Stimulated activated CD4-positive, alpha-beta T cell treated with anti-CD3 and anti-CD28 coated beads, Interleukin-1b, Interleukin-23, amount 100 ng/mL, for 1 hour (primary cell): ENCODE measurements at places on chromosomes 1 and 21.

- DNase-seq = peak; percentile 87
Measured at GRCh38 chr1:111619635-111620440, at the start of gene RAP1A. TSS of gene RAP1A (plus strand) at chr1:111619789. CDS start at chr1:111691361, 71,572 bp downstream.

DNA sequence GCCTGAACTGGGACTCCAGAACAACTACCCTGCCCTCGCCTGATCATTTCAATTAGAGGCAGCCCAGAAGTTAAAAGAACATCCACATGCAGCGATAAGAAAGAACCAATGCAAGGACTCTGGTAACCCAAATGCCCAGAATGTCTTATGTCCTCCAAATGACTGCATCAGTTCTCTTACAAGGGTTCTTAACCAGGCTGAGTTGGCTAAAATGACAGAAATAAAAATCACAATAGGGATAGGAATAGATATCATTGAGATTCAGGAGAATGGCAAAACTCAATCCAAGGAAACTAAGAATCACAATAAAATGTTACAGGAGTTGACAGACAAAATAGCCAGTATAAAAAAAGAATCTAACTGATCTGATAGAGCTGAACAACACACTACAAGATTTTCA is 80.1 kb upstream of the PTGFR start:
- DNase-seq = no peak

DNA sequence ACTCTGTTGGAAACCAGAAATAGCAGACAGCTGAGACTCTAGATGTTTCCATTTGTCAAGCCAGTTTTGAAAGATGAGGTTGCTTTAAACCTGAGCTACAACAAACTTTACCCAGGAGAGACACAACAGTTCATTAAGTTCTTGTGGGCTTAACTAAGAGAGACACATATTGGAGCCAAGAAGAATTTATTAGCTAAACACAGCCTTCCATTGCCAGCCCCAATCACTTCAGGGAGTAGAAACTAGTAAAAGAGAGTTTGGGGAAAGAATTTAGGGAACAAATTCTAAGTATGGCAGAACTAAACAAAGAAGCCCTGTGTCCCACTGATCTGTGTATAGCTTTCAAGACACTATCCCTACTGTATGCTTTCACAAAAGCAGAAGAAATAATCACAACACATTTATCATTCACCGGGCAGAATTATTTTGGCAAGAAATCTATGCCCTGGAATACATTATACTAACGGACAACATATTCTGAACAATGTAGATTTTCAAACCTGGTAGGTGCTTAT is 87.3 kb upstream of the KAZN start:
- DNase-seq = no peak

DNA sequence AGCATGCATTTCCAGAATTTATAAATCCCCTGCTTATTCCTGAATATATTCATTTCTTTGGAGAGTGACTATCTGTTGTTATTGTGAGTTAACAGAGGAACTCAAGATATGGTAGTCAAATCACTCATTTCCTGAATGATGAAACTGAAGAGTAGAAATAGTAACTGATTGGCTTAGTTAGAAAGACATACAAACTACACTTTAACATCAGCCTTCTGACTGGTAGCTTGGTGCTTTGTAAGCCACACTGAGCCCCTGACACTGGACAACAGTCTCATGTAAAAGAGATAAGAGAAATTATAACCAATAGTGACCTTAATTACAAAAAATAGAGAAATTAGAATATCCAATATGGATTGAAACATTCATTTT is 4.8 kb downstream of the GBP7 start:
- no peak for DNase-seq

DNA sequence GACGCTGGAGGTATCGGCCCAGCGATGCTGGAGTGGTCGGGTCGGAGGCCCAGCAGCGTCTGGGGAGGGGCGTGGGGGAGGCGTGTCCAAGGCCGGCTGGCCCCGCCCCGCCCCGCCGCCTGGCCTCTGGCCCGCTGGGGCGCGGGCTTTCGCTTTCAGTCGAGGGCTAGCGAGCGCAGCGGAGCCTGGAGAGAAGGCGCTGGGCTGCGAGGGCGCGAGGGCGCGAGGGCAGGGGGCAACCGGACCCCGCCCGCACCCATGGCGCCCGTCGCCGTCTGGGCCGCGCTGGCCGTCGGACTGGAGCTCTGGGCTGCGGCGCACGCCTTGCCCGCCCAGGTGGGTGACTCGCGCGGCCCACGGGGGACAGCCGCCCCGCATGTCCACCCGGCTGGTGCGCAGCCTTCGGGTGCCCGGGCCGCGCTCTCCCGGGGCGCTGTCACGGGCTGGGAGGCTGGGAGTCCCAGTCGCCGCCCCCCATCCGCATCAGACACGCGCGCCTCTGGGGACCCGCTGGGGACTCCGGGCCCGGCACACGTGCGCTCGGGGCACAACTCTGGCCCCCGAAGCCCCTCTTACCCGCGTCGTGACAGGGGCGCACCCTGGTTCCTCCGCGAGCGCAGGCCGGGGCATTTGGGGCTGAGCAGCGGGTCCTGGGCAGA is at the start of gene TNFRSF1B:
Gene TNFRSF1B (plus strand): TSS at position 158 of the 659 bp plus-strand sequence. CDS start 101 bp downstream, at position 259.
- peak; percentile 61 for DNase-seq

GRCh38 chr1:227815468-227816409 is at the start of gene PRSS38:
TSS of gene PRSS38 (plus strand) at chr1:227815675. CDS start at chr1:227815717, 42 bp downstream.
- no peak for DNase-seq

DNA sequence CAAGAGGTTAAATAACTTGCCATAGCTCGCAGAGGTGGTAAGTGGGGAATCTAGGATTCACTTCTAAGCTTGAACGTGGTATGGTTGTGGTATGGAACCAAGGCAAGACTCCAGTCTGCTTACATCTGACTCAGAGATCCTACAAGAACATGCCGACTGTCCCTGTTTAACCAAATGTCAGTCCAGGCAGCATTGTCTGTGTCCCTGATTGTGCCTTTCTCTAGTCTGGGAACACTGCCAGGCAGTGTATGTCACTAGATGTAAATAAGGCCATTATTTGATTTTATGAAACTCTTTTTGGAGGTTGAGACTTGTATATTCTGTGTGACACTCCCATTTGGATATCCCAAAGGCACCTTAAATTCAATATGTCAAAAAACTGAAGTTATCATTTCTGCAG is 96.0 kb downstream of the NOS1AP start:
- DNase-seq = no peak

DNA sequence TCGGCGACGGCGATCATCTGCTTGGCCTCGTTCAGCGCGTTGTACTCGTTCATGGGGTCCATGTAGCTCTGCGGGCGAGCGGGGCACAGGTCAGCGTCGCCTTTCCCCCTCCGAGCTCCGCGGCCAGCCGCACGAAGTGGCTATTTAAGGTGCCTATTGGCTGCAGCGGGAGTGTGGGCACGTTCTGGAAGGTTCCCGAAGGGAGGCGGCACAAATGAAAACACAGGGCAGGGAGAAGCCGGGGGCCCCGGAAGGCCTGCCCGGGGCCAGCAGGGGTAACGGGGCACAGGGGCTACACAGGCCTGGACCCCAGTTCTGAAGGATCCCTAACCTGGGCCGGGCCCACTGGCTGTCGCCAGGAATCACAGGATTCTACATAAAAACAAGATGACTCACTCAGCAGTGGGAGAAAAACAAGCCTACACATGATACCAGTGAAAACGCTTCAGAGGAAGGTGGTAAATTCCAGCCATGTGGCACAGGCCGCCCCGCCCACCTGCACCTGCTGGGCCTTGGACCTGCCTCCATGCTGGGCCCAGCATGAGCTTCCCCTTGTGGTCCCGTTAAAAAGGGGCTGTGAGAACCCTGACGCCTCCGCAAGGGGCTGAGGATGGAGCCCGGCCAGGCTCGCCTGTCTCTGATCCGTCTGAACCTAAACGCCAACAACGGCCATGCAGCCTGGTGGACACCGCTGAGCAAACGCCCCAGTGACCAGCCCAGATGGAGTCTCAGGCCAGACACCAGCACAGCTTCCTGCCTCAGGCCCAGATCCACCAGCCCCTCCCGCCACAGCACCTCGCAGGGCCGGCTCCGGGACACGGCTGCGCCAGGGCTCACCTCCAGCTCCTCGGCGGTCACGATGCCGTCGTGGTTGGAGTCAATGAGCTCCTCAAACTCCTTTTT is 3.9 kb upstream of the TNFRSF4 start:
- no peak for DNase-seq

GRCh38 chr21:26887251-26887650 is 42.0 kb upstream of the ADAMTS1 start:
- DNase-seq = no peak

DNA sequence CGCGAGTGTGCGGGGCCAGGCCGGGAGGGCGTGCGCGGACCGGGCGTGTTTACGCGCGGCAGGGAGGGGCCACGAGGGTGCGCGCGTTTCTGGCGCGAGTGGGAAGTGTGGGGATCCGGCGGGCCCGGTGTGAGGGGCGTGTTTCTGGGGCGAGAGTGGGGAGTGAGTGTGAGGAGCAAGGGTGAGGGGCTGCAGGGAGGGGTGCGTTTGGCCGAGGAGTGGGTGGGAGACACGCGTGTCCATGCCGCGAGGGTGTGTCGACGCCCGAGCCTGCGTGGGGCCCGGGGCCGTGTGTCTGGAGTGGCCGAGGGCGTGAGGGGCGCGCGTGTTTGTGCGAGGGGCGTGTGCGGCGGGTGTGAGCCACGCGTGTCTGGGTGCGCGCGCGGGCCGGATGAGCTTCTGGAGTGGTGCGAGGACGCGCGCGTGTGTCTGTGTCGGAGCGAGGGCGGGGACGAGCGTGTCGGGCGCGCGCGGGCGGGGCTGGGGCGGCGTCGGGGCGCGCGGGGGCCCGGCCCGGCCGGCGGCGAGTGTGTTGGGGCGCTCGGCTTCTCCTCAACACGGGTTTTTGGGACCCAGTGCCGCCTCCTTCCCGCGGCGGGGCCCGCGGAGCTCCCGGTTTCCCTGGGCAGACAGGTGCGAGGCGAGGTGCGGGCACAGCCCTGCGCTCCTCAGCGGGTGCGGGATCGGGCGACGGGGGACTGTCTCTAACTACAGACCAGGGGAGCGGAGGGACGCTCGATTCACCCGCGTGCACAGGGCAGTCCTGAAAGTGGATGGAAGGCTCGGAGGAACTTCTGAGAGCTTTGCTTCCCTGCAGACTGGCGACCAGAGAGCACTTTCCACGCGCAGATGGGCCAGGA is 65.8 kb upstream of the VAMP3 start:
- no peak for DNase-seq

DNA sequence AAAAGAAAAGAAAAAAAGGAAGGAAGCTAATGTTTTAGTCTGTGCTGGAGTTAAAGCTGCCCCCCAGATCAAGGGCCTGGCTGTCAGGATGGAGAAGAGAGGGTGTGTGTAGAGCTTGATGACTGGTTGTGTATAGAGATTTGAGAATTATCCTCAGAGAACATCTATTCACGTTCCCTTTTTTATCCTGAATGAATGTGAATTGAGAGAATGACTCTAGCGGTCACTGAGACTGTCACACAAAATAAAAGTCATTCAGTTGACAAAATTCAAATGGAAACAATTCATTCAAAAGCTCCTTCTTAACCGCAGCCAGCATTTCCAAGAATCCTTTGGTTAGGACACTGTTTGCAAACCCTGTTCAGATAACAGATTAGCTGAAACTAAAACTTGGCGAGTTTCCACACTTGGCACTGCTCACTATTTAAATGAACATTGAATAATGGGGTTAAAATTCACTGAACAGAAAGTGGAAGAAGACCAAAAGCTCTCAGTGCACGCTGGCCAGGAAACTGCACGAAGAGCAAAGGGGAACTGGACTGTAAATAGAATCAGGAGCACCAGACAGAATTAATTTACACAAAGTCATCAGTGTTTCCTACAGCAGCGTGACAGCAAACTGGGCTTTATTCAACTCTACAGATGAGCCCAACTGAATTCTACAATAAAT is 13.6 kb upstream of the FAM89A start:
- DNase-seq = no peak
